Lower leg skin (tissue), 4 donors: ENCODE measurements at places on chromosomes 2 and 18. TPM values are rescaled to one million over a fixed set of nuclear protein-coding genes. Genes with fewer than 3 reads are reported as not detected.

Gene SP140
- total RNA-seq: 1.4 TPM

Gene AQP12A
- not detected for total RNA-seq

Gene VAMP8
- 207 TPM for total RNA-seq

Gene CABLES1
- total RNA-seq: 30.1 TPM

Gene VSNL1
- total RNA-seq: 17.7 TPM

Gene POTEF
- total RNA-seq: not detected

Gene UGT1A5
- total RNA-seq: not detected

Gene CRYBA2
- not detected for total RNA-seq

DNA sequence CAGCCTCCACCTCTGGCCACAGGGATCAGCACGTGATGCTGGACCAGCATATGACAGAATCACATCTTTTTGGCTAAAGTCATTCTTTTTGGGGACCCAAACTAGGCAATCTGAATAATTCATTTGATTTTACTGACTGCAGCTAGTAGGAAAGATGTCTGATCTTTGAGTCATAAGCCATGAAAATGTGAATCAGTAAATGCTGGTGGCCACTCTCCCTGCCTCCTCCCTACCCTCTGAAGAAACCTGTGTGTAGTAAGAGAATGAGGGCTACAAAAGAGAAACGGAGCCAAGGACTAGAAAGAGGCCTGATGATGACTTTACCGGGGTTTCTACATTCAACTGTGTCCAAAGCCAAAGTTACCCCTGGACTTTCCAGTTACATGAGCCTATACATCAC, 10.1 kb upstream of the LRPPRC start:
- no peak for DNase-seq

DNA sequence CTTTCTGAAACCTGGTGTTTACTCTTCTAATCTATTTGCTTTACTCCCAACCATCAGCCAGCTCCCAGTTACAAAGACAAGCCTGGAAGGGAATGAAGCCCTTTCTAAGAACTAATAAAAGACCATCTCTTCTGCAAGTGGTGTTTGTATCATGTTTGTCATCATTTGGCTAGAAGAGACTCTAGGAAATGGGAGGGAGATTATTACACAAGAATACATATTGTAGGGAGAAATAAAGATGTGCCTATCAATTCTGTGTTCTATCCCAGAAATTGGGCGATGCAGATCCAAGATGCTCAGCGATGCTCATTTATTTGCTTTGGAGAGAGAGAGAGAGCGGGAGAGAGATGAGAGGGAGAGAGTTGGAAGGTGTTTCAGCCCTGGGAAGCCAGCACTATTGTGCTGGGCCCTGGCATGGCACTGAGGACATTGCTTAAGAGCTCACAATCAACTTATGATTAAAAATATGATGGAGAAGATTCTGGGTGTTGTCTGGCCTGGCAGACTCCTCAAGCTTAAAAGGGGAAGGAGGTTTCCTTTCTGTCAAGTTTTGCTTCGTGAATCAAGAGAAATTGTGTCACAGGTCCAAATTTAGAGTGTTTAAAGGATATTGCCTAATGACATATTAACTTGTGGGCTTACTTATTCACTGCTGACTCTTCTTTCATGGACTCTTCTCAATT, 41.8 kb upstream of the AFF3 start:
- DNase-seq: no peak

GRCh38 chr2:234677758-234678538, 181.1 kb upstream of the ARL4C start:
- DNase-seq: no peak

- DNase-seq: peak; percentile 41
These were observed 121.0 kb downstream of the KLHL29 start for GRCh38 chr2:23505984-23506380.

GRCh38 chr2:102801098-102801718, 39.4 kb downstream of the TMEM182 start:
- DNase-seq: no peak

- DNase-seq: no peak
These were observed 102.8 kb upstream of the TTN start for GRCh38 chr2:178910005-178910404.

- no peak for DNase-seq
These were observed 45.2 kb downstream of the ITGA6 start for GRCh38 chr2:172472446-172473033.

- DNase-seq: peak; percentile 16
These were observed 937 bp upstream of the LANCL1 start for GRCh38 chr2:210477496-210477895.

DNA sequence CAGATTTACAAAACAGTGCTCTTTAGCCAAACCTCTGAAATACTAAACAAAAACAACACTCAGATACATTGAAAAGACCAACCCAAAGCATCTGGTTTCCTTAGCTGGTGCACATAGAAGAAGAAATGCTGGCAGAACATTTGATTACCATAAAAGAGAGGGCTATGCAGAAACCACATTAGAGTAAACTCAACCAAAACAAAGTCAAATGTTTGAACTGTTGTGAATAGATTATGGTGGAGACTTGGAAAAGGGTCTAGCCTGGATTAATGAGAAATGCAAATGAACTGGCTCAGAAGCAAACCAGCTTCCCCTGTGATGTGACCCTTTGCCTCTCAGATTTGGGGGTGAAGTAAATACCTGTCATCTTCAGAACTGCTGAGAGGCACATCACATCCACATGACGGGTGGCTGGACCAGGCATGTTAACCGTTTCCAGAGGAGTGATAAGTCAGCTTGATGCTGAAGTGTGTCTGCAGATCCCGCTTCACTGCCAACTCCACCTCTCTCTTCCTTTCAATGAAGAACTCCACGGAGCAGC, 153.0 kb downstream of the NRP2 start:
- DNase-seq: no peak

DNA sequence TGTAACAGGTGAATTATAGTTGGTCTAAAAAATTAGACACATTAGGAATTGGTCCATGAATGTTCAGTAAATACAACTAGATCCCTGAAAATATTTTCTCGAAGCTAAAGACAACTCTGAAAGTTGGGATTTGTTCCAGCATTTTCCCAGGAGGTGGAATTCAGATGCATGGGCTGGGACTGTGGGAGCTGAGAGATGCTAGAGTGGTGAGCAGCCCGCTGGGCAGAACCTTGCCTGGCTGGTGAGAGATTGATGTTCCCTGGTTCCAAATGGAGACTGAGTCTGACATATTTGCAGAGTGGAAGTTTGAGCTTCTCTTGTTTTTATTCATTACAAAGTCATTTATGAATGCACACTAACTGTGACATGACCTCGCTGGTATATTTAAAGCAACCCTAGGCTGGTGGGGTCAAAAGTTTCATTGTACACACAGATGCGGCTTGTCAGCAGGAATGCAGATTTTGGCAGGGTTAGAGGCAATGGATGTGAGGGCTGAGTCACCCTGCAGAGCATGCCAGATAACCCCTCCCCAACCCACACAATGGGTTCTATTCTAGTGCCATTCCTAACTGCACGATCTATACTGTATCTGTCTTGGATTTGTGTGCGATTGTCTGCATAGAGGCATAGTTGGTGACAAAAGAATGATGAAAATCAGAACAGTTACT, 23.5 kb upstream of the TMEM178A start:
- no peak for DNase-seq

GRCh38 chr2:10078704-10079265, 1.4 kb downstream of the CYS1 start:
- DNase-seq: no peak

DNA sequence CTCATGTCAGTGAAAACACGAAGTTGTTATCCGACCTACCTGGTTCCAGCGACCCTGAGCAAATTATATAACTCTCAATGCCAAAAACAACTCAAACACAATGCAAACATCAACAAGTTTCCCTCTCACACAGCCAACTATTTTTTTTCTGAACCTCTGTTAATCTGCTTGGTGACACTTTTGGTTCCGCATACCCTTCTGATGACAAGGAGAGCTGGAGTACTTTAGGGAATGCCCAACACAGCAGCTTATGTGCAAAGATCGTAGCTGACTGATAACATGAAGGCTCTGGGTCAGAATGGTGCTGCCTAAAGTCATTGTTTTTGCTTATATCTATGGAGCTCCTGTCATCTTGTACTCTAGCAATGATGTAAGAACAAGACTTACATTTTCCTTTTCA, 72.7 kb upstream of the CCDC68 start:
- no peak for DNase-seq

GRCh38 chr2:86331384-86331783, 6.0 kb downstream of the REEP1 start:
- DNase-seq: no peak

DNA sequence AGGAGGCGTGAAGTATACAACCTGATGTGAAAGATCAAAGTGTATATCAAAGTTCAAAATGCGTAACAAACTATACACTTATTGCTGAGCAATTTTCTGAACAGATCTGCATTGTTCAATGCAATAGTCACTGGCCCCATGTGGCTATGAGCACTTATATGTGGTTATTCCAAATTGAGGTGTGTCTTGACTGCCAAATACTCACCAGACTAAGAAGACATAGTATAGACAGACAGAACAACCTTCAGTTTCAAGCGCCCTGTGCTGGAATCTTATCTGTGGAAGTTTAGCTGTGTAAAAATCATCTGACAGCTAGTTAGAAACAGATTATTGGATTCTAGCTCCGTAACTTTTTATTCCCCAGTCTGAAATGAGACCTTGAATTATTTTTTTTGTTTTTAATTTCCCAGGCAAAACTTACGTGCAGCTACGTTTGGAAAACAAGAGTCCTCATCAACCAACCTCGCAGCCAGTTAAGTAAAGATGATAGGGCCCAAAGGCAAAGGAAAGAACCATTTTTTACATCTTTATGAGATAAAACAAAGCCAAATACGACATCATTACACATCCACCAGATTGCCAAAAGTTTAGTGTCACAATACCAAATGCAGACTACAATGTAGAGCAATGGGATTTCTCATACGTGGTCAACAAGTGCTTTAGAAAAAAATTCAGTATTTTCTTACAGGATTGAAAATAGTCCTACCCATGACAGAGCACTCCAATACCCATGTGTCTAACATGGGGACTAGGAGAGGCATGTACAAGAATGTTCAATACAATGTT, 37.2 kb downstream of the MBOAT2 start:
- no peak for DNase-seq

DNA sequence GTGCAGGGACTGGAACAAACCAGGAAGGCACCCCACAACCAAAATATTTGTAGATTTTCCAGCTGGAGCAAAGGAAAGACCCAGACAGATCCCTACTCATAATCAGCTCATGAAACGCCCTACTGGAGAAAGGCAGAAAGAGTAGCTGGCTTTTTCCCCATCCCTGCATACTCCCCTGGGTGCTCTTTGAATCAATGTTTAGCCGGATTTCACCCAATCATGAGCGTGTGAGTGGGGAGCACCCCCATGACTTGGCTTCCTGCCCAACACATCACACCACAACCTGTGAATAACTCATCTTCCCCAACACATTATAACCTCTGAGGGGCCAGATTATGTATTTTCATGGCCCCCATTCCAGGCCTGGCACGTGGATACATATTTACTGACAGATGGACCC, 35.1 kb upstream of the SLC14A1 start:
- DNase-seq: no peak

GRCh38 chr18:58871514-58872420, 7.1 kb downstream of the ZNF532 start:
- no peak for DNase-seq

DNA sequence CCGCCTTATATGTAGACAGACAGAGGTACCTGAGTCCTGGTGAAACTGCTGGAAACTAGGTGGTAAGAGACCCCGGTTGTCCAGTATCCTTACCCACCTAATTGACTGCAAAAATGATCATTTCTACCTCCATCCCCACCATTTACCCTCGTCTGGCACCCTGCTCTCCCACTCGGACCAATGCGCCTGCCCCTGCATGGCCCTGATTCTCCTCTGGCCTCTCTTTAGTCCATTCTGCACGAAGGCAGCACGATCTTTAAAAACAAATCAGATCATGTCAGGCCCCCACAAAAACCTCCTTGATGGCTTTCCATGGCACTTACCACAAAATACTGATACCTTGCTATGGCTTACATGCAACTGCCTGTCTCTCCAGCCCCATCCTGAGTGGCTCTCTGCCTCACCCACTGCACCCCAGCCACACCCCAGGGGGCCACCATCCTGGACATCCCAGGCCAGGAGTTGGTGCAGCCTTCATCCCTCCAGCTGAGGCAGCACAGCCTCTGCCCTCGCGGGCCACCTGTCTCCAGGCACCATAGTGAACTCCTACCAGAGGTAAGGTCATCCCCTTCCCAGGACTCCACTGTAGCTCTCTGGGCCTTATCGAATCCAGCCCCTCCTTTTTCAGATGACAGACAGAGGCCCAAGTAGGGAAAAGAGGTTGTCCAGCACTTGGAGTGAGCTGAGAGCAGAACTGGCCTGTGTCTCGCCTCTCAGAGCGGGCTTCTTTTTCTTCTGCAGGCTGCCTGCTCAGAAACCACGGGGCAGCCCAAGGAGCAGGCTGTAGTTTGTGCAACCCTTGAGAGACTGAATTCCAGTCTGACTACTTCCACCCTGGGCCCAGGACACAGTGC, 12.3 kb upstream of the CIB4 start:
- no peak for DNase-seq

GRCh38 chr2:96869281-96869821, 529 bp downstream of the SEMA4C start:
- DNase-seq: peak; percentile 51

GRCh38 chr18:3872641-3873040, 422.7 kb downstream of the TGIF1 start:
- no peak for DNase-seq

- DNase-seq: no peak
These were observed 14.2 kb upstream of the CLASP1 start for GRCh38 chr2:121663434-121663833.

DNA sequence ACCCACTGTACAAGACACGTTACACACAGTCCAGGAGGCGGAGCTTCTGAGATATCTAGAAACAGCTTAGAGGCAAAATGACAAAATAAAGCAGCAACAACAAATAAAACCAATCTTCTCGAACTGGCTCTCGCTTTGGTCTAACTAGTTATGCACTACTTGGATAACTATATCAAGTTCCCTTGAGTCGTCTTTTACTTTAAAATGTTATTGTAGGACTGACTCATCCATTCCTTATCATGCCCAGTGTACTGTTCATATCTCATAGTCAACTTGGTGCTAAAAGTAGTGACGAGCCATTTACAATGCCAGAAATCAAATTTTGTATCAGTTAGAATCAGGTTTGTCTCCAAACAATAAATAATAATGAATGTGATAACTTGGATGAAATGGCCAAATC, 102.5 kb upstream of the SLC35G4 start:
- no peak for DNase-seq

- DNase-seq: no peak
These were observed 50.4 kb downstream of the CLIP4 start for GRCh38 chr2:29165362-29166241.
